Left cardiac atrium (tissue), 4 donors: ENCODE measurements at places on chromosomes 12 and 14. TPM values are rescaled to one million over a fixed set of nuclear protein-coding genes. Genes with fewer than 3 reads are reported as not detected.

Gene PLEKHG7
- total RNA-seq, result not detected

Gene TAS2R46
- 0.81 TPM for total RNA-seq

Gene MMP14
- 51.2 TPM for total RNA-seq

Gene OR10G3
- total RNA-seq, result not detected

Gene LMO3
- total RNA-seq, result 4.2 TPM
